NCI-H460 (cell line): ENCODE measurements at places on chromosomes 12 and 14.

DNA sequence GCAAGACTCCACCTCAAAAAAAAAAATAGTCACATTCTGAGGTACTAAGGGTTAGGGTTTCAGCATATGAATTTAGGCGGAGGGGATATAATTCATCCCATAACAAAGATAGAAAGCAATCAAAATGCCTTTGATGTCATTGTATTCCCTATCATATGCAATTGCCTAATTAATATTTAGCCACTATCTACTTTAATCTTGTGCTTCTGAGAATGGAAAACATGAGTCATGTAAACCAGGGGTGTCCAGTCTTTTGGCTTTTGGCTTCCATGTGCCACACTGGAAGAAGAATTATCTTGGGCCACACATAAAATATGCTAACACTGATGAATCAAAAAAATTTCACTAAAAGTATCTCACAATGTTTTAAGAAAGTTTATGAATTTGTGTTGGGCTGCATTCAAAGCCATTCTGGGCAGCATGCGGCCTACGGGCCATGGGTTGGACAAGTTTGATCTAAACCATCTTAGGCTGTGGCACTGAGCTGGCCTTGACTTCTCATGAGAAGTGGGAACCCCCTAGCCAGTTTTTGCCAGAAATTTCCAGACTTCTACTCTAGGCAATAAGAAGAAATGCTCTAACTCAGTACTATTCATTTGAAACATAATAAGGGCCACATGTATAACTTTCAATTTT lies 219.8 kb downstream of the PTPRO start:
- no peak for DNase-seq

DNA sequence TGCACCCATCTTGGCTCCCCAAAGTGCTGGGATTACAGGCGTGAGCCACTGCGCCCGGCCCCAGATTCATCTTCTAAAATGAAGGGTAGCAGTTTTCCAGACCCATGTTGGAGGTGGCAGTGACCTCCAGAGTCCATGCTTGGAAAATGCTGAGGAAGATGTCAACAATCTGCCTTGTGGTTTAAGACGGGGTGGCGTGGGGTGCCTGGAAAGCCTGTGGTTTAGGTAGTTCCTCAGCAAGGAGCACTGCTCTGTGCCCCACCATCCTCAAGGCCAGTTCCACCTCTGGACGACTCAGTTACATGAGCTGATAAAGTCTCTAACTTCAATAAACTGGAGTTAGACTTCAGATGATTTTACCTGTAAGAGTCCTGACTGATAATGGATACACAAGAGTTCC lies 48.6 kb downstream of the DRAM1 start:
- no peak for DNase-seq

DNA sequence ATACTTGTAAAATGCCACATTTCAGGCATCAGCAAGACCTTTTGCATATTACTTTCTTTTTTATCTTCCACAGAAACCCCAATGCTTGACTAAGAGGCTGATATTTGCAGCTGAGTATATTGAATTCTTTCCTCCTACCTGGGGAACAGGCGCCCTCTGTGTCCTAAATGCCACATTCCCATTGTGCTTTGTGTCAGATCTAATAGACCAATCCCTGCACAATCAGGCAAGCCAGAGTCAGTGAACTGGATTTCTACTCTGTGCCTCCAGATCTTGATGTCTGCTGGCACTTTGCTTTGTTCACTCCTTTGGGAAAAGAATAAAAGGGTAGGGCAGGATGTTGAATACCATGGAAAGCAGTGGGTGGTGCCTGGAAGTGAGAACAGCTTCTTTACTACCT lies 22.4 kb upstream of the TAS2R42 start:
- DNase-seq = no peak

DNA sequence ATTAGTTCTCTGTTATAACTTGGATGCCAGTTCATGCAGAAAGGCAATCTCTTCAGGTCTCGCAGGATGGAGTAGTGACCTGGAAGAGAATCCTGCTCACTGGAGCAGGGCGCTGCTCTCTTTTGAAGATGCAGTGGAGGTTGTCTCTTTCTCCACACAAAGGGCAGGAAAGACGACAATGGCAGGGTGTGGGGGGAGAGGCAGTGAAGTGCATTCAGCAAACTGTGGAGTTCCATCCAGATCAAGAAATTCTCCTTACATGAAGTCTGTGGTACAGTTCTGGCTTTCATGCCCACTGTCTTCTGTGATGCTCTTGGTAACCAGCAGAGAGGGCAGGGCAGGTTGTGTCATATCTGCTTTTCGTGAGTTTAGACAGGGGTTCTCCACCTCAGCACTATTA lies 6.6 kb upstream of the PPP2R5C start:
- DNase-seq = no peak

GRCh38 chr14:87483271-87484260 lies 509.4 kb downstream of the GALC start:
- DNase-seq = no peak

GRCh38 chr12:121536054-121536898 lies 44.5 kb downstream of the KDM2B start:
- no peak for DNase-seq

DNA sequence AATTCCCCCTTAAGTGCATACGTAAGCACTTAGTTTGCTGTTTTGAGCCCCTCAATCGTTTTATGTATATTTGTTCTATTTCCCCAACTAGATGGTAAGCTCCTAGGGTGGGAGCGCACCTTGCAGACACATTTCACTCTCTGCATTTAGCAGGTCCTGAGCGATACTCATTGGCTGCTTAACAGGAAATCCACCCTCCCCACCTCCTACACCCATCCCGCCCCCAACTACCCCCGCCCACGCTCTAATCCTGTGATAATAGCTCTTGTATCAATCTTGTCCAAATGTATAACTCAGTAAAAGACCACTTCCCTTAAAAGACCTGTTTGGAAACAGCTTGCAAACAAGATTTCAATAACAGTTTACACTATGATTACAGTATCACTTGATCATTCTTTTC lies 8.1 kb downstream of the LPAR5 start:
- DNase-seq = no peak

DNA sequence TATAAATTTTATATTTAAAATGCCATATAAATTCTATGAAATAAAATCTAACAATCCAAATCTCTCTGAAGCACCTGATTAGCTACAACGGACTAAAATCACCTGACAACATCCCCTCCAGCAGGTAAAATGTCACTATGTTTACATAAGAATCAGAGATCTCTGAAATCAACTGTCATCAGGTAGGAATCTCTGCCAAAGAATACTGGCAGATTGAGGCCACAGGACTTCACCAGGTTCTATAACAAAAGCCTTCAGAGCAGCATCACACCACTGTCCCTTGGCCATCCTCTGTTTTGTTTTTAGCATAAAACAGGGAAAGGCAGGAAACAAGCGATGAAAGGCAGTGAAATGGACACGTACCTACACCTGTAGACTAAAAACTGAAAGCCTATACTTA lies 22.1 kb downstream of the FGD6 start:
- no peak for DNase-seq

DNA sequence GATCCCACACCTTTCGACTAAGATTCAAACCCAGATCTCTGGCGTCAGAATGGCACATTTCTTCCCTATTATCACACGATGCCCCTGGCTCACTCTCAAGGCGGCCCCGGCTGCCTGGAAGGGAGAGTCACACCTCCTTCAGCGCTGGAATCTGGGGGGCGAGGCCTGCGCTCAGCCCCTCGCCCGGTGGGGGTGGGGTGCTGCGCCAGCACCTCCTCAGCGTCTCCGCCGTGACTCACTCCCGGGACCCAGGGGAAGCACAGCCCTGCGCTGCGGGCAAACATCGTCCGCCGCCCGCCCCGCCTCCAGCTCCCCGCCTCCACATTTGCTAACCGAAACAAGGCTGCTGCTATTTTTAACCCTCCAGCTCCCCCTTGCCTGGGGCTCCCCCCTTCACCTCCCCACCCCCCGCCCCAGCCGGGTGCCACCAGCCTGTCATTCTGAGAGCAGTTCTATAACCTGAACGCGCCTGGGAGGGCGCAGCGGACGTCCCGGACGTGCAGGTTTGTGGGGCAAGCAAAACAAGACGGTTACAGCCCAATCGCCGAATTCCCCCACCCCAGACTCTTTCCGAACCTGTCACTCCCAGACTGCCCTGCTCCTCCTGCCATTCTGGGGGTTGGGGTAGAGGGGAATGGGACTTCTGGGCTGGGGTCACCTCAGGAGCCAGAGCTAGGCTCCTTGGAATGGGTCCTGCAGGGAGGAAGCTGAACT lies 6.7 kb downstream of the HDAC7 start:
- DNase-seq = peak; percentile 45

- DNase-seq = no peak
Observed at GRCh38 chr12:121649322-121649721, 20.1 kb downstream of the MORN3 start.

DNA sequence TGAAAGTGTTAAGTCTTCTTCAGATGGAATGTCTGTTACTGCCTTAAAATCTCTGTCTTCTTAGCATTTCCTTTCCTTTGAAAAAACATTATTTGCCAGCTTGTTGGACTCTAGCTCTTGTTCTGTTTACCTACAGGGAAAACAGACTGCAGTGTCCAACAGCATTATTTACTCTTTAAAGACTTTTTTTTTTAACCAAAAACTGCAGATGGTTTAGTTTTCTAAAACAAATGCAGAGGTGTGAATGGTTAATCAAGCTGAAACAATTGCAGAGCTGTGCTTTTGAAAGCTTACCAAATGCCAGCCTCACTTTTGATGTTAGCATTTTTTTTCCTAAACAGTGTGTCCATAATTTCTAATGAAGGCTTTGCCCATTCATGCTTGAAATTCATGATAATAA lies 323.3 kb downstream of the TMEM117 start:
- no peak for DNase-seq

DNA sequence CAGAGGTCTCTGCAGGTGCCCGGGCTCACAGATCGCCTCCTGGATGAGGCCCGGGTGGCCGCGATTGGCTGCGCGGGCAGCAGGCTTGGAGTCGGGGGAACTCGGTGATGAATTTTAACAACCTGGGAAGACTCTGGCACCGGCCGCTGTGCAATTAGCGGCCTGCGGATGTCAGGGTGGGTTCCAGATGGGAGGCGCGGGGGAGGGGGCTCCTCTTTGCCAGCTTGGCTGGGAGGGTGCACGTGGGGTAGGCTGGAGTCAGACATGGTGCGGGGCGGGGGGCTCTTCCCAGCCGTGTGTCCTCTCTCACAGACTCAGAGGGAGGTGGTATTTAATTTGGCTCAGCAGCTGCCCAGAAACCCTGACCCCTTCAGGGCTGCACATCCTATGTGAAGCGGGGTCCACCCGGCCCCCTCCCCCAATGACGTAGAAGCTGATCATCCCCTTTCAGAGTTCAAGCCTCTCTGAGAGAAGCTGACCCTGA lies 81.4 kb downstream of the KIF26A start:
- DNase-seq = no peak

DNA sequence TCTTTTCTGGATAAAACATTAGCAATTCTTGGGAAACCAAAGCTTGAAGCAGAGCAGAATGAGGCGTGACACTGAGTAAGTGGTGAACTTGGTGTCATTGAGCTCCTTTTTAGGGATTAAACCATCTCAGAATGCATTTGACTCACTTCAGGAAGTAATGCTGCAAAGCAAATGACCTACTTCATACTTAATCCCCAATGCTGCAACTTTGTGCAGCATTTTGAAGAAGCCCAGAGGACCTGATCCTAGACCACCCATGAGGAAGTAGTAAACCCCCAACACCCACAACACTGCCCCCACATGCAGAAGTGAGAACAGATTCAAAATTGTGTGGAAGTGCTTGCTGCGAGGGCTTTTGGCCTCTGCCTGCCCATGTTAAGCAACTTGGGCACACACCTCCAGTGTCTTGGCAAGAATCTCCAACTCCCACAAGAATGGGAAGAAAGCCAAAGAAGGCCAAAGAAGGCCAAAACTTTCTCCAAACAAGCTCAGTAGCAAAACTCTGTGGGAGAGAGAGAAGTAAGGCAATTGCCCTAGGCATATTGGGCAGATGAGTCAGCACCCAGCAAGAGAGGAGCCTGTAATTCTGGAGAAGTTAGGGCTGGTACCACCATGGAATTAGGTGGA lies 69.2 kb upstream of the ETV6 start:
- DNase-seq = no peak

- DNase-seq = no peak
Observed at GRCh38 chr12:56413392-56413791, 35.8 kb downstream of the TIMELESS start.

DNA sequence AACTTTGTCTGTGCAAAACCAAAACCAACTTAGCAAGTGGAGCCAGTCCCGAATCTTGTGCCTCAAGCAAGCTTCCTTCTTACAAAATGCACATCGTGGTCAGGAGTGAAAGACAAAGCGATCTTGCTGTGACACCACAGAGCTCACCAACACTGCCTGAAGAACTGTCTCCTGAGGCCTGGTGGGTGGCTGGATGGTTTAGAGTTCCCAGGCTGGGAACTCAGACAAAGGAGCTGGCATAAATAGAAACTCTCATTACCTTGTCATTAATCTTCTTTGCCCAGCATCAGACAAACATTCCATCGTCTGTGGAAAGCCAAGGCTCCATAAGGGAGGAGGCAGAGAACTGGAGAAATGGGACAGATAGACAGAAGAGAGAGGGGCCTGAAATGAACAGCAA lies 144.8 kb downstream of the KCNA5 start:
- DNase-seq = no peak

- no peak for DNase-seq
Observed at GRCh38 chr14:95761436-95761835, 47.5 kb upstream of the TCL1A start.

DNA sequence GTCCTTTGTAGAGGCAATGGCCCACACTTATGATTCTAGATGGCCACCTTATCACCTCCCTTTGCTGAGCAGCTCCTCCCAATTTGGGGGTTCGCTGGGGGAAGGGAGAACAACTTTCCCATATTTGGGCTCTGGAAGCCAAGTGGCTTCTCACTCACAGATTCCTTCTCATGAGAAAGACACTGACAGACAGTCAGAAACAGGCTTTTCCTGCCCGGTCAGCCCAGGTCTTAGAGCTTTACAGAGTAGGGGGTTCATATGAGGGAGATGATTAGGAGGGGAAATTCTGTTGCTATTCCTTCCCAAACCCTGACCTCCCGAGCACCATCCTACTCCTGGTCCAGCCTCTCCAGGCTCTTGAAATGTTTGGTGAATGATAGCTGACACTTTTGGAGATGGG lies 60.1 kb upstream of the HSPB8 start:
- DNase-seq = no peak

GRCh38 chr12:11577658-11578260 lies 71.7 kb upstream of the ETV6 start:
- DNase-seq = no peak

GRCh38 chr12:94587266-94588241 lies 62.8 kb downstream of the TMCC3 start:
- DNase-seq = no peak

DNA sequence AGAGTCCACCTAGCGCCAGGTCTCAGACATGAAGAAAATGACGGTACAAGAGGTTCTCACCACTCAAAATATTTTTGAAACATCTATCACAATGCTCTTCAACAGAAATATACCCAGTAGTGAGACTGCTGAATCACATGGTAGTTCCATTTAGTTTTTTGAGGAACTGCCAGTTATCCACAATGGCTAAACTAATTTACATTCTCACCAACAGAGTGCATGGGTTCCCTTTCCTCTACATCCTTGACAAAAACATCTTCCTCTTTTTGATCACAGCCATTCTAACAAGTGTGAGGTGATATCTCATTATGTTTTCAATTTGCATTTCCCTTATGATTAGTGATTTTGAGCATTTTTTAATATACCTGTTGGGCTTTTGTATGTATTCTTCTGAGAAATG lies 5.7 kb upstream of the GPR65 start:
- DNase-seq = no peak
